ENCODE measurements at places on chromosomes 7 and 10. TPM values are rescaled to one million over a fixed set of nuclear protein-coding genes. Genes with fewer than 3 reads are reported as not detected.
A peak's percentile ranks its signal among the peaks of the same experiment; 100 is the strongest.

DNA sequence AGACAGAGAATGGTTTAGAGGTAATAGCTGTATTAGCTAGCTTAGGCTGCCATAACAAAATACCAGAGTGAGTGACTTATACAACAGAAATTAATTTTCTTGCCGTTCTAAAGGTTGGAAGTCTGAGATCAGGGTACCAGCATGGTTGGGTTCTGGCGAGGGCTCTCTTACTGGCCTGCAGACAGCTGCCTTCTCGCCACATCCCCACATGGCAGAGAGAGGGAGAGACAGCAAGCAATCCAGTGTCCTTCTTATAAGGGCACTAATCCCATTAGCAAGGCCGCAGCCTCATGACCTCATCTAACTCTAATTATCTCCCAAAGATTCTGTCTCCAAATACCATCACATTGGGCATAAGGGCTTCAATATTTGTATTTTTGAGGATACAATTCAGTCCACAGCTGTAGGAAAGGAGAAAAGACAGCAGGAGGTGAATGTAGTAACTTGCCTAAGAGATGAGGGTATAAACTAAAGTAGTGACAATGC lies 3.6 kb upstream of the STAM start:
- no peak for DNase-seq

DNA sequence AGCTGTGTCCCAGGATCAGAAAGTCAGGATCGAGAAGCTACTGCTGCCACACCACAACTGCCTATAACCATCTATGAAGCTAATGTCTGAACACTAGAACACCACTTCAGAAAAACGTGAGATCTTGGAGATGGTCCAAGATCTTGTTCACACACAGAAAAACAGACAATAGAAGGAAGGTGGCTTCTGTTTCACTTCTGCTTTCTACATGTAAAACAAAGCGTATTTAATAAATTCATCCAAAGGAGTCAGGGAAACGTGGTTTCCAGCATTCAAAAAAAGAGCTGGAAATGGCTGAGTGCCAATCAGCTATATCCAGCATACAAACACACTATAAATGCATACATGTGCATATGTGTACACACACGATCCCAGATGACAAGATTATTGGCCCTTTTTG lies 70.2 kb upstream of the CCDC71L start:
- DNase-seq: no peak

DNA sequence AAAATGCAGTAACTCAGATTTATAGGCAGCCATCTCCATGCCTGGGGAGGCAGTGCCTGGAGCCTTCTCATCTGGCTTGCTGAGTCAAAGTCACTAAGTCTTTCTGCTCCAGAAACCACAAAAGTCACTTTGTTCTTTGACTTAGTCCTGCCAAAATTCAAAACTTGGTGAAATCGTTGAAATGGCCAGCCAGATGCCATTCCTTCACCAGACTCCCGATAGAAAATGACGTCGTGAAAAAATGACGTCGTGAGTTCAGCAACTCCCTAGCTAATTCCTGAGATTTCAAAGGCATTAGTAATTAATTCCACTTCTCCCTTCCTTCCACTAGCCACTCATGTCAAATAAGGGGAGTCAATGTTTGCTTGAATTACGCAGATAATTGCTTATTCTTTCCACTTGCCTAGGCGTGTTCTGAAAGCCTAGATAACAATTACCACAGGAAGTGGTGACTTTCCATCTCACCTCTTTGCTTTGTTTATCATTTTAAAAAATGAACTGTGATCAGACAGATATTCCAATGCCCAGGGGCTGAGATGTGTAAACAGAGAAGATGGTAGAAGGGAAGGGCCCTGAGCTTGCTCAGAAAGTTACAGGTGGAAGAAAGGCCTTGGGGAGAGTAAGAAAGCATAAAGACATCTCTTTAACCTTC lies 48.5 kb upstream of the OSBPL3 start:
- peak; percentile 88 for DNase-seq

- peak; percentile 58 for DNase-seq
Observed at GRCh38 chr7:94043299-94043698, 39.1 kb upstream of the BET1 start.

- DNase-seq: peak; percentile 89
Observed at GRCh38 chr7:130433301-130433700, 7.5 kb downstream of the CEP41 start.

DNA sequence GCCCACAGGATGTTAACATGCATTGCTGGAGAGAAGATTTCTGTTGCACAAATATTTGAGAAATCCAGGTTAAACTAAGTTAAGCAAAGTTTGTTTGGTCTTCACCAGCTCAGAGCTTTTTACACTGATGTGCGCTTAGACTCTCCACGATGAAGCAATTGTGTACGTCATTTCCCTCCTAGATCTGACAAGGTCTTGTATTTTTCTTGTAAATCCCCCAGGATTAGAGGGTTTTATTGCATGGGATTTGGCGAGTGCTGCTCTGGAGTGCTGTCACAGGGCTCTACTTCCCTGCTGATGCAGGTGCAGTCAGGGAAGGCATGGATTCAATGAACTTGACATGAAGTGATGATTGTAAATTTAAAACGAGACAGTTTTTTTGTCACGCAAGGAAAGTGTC lies 173.3 kb downstream of the PDE1C start:
- DNase-seq: peak; percentile 83

- peak; percentile 40 for DNase-seq
Observed at GRCh38 chr7:140646931-140647647, 6.5 kb upstream of the DENND2A start.

GRCh38 chr10:81600185-81600584 lies 274.8 kb upstream of the NRG3 start:
- DNase-seq: peak; percentile 49

DNA sequence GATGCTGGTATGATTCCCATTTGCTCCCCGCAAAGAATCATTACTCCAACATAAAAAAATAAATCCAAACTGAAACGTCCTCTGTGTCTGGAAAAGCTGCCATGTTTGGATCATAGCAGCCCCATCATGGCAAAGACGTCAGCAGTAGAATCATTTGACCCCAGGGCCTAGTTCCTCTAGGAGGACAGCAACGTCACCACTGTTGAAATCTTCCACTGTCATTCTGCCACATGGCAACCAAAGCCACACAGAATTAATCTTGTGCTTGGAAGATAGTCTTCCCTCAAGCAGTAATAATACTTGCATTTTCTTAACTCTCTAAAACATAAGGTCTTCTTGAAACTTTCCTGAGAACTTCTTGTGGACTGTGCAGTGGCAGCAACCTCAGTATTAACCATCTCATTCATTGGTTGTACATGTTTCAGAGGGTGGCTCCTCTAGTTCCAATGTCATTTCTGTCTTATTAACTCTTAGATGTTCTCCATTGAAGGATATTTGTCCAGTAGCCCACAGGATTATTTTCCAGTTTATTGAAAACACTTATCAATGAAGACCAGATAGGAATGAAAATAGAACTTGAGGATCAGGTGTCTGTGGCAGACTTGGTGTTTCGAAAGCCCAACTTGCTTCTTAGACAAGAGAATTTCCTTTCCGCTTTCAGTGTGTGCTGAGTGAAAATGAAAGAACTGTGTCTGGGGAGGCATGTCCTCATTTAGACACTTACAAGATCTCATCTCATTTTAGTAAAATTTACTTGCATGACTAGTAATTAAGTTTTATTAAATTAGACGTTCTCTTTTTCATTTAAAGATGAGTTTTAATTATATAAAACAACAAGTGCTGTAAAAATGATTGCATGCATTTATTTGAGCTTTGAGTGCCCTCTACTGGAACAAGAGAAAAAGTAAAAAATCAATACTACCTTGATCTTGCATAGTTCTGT lies 28.9 kb upstream of the INHBA start:
- no peak for DNase-seq

DNA sequence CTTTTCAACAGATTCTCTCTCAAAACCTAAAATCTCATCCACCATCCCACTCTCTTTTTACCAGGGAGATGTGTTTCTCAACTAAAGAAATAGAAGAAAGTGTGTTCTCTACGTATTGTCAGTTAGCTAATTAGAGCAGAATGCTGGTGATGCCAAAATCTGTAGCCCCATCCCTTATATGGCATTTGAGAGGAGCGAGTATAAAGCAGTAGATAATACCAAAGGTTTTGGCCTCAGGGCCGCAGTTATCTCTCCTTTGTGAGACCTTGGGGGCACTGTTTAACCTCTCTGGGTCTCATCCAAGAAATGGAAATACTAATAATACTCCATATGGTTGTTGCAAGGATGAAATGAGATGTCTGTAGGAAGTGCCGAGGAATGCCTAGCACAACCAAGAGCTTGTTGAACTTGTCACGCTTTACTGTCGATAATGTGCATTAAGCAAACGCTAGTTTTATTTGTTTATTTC lies 456 bp upstream of the DLD start:
- DNase-seq: no peak

- no peak for DNase-seq
Observed at GRCh38 chr10:112232670-112233069, 49.1 kb upstream of the GPAM start.

- DNase-seq: no peak
Observed at GRCh38 chr10:49082766-49083165, 32.6 kb downstream of the VSTM4 start.

- no peak for DNase-seq
Observed at GRCh38 chr7:156998988-156999957, 11.2 kb downstream of the MNX1 start.

DNA sequence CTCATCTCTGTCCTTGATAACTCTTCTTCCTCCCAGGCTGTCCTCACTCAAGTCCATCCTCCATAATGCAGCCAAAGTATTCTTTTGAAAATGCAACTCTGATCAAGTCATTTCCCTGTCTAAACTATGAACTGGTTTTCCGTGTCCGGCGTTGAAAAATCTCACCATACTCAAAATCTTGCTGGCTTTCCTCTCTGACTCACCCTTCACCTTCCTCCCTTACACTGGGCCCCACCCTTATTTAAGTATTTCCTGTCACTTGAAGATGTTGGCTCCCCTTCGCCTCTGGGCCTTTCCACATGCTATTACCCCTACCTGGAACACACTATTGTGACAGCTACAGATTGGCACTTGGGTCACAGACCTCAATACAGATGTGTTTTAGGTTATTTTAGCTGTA lies 515.6 kb downstream of the INHBA start:
- no peak for DNase-seq

- DNase-seq: no peak
Observed at GRCh38 chr10:121553511-121554264, 44.6 kb downstream of the FGFR2 start.

DNA sequence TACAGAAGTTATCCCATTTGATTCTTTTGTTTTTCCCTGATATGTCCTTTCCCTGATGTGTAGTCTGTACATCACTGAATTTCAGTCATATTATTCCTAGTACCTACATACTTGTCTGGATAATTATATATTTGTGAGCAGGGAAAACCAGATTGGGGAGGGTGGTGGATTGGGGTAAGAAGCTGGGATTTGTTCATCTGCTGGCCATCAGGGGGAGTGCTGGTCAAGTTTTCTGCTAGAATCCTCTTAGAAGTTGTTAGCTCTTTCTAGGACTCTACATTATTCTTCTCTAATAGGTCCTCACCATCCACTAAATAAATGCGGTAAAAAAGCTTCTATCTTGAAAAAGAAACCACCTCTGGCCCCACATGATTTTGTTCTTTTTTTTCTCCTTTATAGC lies 232.7 kb upstream of the TAC1 start:
- DNase-seq: peak; percentile 5

- peak; percentile 28 for DNase-seq
Observed at GRCh38 chr10:73083221-73083620, 13.4 kb downstream of the P4HA1 start.

- DNase-seq: peak; percentile 22
Observed at GRCh38 chr10:113933894-113934532, 79.6 kb downstream of the NHLRC2 start.

GRCh38 chr7:41170466-41170865 lies 532.4 kb downstream of the INHBA start:
- no peak for DNase-seq

DNA sequence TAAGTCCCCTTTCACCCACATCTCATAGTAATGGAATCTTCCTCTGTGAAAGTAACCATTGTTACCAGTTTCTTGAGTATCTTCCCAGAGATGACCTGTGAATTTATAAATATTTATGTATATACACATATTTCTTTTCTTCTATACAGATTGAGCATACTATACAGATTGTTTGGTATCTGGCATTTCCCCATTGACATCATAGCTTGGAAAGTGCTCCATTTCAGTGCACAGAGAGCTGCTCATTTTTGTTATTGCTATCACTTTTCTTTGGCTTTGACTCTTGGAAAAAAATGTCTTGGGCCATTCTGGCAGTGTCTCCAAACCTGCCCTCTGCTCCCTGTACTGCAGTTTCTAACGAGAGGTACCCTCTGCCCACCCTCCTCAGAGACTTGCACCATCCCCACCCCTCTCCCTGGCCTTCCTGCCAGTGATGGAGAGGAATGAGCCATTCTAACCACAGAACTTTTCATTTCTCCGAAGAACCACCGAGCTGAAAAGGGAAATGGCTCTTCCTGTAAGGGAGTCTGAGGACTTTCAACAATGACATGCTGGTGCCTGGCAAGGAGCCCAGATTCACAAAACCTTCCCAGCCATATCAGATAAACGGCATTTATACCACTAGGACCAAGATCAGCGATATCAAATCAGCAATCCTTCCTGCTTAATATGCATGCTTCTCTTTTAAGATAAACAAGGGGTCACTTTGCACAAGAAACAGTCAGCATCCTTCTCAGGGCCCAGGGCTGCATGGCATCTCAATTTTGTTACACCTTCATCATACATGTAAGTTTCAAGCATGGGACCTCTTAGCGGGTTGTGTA lies 19.7 kb upstream of the CCSER2 start:
- DNase-seq: peak; percentile 49

GRCh38 chr7:50580057-50580456 lies 14.9 kb upstream of the DDC start:
- no peak for DNase-seq

- no peak for DNase-seq
Observed at GRCh38 chr10:43043773-43044447, 33.0 kb upstream of the RET start.

DNA sequence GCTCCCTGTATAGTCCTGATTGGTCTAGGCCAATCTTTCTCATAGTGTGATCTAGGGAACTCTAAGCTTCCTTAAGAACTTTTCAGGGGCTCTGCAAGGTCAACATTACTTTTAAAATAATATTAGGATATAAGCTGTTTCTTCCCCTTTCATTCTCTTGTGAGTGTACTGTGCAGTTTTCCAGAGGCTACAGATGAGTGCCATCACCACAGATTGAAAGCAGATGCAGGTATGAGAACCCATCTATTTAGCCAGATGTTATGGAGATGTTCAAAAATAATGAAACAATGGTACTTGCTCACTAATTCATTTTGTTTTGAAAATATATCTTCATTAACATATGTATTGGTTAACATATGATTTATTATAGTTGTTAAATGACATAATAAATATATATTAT lies 169.2 kb upstream of the SEMA3A start:
- DNase-seq: no peak

Gene STN1
- total RNA-seq: 23.3 TPM

Gene ACTL6B
- not detected for total RNA-seq

Gene KCP
- total RNA-seq: not detected

Gene AKR1C8
- not detected for total RNA-seq

Gene NKX2-3
- not detected for total RNA-seq

Gene SLC26A3
- total RNA-seq: not detected

Gene TBX20
- 1.3 TPM for total RNA-seq

Gene NEURL1
- under 0.01 TPM for total RNA-seq

Gene RNF32
- 0.43 TPM for total RNA-seq

Gene ACSL5
- total RNA-seq: 8.6 TPM

Gene FAM25C
- total RNA-seq: not detected

Gene LIPF
- not detected for total RNA-seq

Data from fibroblast of villous mesenchyme (primary cell).